Motor neuron (in vitro differentiated cells): ENCODE measurements at places on chromosomes 5 and 9. TPM values are rescaled to one million over a fixed set of nuclear protein-coding genes. Genes with fewer than 3 reads are reported as not detected.

DNA sequence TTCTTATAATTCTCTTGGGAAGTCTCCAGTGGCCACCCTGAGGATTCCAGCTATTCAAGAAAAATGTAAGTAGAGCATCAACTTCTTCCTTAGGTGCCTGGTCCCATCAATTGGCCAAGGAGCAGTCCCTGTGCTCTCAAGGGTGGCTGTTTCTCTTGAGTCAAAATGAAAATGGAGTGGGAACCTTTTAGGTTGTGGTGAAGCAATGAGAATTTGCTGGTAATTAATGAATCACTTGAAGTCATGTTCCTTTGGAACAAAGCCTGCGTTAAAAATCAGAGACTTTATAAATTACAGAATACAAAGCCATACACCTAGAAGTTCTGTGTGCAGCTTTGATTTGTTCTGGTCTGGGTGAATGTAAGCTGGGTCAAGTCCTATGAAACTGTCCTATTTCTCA is 48.9 kb downstream of the IL31RA start:
- ATAC-seq, result no peak

DNA sequence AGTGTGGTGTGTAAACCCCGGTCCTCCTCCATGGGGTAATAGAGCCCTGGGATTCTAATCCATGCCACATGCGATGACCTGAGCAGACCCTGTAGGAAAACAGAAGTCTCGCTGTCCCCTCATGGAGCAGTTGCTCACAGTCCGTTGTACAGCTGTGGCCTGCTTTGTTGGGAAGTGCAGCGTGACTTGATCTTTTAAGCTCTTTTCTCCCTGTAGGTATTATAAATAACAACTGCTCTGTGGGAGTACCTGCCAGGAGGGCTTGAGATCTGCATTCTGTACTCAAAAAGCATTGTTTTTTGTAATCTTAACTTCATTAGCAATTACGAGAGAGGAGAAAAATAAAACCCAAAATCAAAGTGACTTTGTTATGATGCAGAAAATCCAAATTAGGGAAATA is 17.3 kb downstream of the MEGF10 start:
- no peak for ATAC-seq

- no peak for ATAC-seq
Observed at GRCh38 chr5:151647320-151647861, 39.3 kb downstream of the SPARC start.

- ATAC-seq, result no peak
Observed at GRCh38 chr5:164573397-164573796, 1068.0 kb downstream of the MAT2B start.

GRCh38 chr9:130111786-130112537 is 58.3 kb downstream of the GPR107 start:
- peak; percentile 68 for ATAC-seq

DNA sequence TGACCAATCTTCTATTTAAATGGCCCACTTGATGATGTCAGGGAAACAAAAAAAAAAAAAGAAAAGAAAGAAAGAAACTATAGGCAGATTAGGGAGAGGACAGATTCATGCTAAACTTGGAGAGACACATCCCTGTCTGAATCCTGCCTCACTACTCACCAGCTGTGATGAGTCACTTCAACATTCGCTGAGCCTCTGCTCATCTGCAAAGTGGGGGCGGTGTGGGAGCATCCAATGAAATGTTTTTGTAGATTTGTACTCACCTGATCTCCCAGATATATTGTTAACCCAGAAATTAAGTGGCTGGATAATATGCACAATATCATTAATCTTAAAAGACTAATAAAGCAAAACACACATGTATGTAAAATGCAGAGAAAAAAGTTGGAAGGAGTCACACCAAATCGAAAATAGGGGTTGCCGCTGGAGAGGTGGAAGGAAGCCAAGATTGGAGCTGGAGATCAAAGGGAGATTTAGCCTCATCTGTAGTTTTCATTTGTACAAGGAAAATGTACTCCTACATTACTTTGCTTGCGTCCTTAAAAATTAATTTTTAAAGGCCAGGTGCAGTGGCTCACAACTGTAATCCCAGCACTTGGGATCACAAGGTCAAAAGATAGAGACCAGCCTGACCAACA is 17.0 kb upstream of the ERGIC1 start:
- peak; percentile 99 for ATAC-seq

DNA sequence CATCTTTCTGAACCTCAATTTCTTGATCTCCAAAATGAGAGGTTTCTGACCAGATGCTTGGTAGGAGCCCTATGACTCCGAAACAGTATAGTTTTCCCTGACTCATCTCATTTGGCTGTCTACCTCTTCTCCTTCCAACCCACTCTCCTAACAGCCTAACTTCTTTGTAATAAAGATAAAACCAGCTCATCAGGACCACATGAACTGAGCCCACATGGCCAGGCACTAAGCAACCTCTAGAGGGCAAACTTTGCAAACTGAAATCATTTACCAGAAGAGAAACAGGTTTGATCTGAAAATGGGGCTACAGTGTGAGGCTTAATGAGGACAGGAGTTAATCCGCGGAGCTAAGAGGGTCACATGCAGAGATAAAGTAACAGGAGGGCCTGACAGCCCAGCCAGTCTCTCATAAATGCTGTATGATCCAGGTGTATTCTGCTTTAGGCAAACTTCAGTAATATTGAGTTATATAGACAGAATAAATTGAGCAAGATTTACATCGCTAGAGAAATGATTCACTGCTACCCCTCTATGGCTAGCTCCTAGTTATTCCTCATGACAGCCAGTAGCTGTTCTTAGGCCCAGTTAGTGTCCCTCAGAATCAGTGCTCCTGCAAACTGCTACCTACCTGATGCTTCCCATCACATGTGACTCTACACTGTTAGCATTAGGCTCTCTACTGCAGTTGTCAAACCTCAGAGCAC is 64.6 kb downstream of the ABCA1 start:
- ATAC-seq, result peak; percentile 62

GRCh38 chr9:70840266-70840665 is 281.2 kb downstream of the TRPM3 start:
- no peak for ATAC-seq

DNA sequence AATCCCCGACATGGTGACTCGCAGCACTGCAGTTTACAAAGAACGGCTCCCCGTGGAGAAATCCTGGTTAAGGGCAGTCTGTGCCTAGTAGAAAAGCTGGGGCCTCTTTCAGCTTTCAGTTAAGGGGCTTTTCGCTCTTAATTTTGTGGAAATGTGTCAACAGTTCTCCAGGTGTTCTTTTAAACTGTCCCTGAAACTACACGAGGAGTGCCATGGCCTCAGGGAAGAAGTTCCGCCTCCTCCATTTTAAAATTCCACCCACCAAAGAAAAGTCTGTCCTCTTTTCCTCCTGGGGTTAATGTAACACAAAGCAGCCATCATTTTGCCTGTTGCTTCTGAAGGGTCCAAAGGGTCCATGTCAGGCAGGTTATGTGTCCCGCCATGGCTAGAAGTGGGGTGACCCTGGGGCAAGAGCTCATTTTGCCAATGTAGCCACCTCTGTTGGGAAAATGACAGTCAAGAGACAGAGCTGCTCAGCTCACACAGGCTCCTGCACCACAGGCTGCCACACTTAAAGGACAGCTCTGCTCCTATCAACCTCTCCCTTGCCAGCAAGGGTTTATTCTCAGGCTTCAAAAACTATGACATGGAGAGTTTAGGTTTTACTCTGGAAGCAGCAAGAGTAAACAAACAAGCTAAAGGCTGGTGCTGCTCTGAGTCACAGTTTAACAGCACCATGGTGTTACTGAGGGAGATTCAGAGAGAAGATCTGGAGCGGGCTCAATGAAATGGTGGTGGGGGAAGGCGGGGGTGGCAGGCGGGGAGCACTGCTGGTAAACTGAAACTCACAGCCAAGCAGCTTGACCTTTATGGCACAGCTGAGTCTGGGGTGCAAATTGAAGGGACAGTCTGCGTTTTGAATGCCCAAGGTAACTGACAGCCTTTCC is 3.2 kb downstream of the WHRN start:
- peak; percentile 13 for ATAC-seq

DNA sequence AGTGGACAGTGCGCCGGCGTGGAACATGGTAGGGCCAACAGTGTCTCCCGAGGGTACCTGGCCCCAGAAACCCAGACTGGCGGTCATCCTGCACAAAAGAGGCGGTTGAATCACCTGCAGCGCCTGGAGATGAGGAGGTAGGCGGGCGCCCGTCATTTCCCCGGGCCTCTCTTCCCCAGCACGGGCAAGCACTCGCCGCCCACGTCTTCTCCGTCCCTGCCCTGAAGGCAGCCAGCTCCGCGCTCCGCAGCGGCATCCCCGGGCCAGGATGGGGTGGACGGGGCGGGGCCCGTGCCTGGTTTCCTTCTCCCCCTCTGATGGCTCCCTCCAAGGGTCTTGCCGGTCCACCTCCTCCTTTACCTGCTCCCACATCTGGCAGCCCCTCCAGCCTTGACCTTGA is 27.1 kb upstream of the N4BP3 start:
- no peak for ATAC-seq

- no peak for ATAC-seq
Observed at GRCh38 chr5:145903867-145904266, 31.1 kb upstream of the GRXCR2 start.

- ATAC-seq, result no peak
Observed at GRCh38 chr5:143210576-143210975, 192.9 kb downstream of the NR3C1 start.

DNA sequence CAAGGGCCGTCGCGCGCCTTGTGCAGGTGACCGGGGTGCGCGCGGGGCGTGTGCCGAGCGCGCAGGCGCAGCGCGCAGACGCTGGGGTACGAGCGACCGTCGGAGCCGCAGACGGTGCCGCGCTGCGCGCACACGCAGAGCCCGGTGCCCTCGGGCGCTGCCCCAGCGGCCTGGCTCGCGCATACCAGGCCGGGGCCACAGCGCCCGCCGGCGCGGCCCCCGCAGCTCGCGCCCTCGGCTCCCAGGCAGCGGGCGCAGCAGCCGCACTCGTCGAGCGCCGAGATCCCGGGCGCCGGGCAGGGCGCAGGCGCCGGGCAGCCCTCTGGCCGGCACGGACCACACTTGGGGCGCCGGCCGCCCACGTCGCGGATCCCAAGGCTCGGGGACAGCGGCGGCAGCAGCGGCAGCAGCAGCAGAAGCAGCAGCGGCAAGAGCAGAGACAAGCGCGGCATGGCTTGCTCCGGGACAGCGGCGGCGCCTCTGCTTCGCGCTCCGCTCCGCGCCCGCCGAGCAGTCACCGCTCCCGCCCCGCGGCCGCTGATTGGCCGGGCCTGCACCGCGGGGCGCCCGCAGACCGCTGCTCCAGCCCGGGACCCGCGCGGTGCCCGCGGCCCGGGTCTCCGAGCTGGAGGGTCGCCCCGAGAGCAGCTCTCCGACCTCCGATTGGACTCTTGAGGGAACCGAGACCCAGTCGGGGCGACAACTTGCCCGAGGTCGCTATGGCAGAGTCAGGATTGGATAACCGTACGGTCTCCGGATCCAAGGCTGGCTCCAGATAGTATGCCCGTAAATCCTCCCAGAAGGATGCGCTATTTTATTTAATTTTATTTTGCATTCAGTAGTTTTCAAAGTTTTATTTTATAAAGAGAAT is at the start of gene IGFBPL1:
TSS of gene IGFBPL1 (minus strand) at position 482 of the 871 bp plus-strand sequence. CDS start at position 452, 30 bp downstream.
- ATAC-seq, result peak; percentile 70

- peak; percentile 82 for ATAC-seq
Observed at GRCh38 chr9:96655198-96655851, at the start of gene PRXL2C. TSS of gene PRXL2C (minus strand) at chr9:96655317. CDS start at chr9:96655281, 36 bp downstream.

DNA sequence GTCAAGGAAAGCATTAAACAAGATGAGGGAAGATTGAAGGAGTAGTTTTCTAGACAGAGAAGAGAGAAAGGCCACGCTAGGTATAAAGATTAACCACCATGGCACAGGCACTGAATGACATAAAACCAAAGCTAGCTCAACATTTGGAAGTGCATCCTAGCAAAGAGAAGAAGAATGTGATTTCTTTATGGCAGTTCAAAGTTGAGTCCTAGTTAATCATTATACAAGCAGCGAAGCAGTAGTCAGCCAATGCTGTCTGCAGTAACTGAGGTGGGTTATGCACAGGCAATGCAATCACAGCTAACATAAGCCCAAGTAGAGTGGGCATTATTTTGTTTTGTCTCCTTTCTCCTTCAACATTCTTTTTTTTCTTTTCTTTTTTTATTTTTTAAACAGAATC is 24.0 kb upstream of the ANKRD31 start:
- no peak for ATAC-seq

DNA sequence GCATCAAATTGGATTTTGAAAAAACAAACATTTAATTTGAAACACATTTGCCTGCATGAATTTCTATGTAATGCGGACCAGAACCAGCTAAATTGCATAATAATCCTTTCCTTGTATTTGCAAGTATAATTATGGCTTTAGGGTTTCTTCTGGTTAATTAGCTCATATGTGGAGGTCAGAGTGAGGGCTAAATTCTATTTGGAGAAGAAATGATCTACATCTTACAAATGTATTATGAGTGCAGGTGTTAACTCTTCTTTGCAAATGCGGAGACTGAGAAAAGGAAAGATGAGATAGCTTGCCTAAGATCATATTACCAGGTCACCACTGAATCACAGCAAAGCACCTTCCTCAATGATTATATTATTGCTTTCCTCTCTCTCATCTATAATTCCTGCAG is 194.7 kb downstream of the CDH9 start:
- no peak for ATAC-seq

DNA sequence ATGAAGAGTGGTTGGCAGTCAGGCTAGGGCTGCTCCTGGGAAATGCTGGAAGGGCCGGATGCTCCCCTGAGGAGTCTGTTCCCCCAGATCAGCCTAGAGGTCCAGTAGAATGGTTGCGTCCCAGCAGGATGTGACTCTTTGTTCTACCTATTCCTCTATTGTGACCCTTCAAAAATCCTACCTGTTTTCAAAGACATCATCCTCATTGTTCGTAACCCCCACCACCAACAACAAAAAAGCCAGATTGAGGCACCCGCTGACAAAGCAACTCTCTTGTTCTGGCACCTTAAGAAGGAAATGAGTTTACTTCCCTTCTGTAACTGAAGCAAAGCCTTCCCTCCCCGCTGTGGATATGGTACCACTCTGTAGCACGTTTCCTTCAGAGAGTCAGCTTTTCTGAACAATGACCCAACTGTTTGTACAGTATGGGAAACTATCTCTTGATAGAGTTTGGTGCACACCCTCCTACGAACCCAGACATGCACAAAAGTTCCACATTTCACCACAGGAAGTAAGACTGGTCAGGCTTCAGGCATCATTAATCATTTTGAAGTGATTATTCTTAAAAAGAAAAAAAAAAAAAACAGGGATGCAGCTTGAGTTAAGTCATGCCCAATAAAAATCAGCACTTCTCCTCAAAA is 207.2 kb downstream of the ENC1 start:
- no peak for ATAC-seq

The FGF1 gene
- 0.29 and 0.32 TPM in 2 replicates for total RNA-seq

The GPX8 gene
- total RNA-seq, result 11.9 and 14.2 TPM in 2 replicates

The CCDC171 gene
- 5.1 and 11.9 TPM in 2 replicates for total RNA-seq

The OR1Q1 gene
- total RNA-seq, result not detected in 2 replicates

The FAM219A gene
- total RNA-seq, result 36.8 TPM in 2 replicates

The IL31RA gene
- 0.39 and 0.47 TPM in 2 replicates for total RNA-seq

The SGCD gene
- total RNA-seq, result 0.53 and 0.66 TPM in 2 replicates

The SPATA31D4 gene
- total RNA-seq, result 0.15 and 0.27 TPM in 2 replicates
